Cerebellar cortex (tissue), 1 donor: ENCODE measurements at places on chromosomes 13 and 19.

DNA sequence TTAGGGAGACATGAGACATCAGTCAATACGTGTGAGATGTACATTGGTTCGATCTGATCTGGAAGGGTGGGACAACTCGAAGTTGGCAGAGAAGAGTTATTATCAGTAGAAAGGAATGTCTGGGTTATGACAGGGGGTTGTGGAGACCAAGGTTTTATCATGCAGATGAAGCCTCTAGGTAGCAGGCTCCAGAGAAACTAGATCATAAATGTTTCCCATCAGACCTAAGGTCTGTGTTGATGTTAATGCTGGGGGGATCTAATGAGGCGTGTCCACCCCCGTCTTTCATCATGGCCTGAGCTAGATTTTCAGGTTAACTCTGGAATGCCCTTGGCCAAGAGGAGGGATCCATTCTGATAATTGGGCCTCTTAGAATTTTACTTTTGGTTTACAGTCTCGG, 187.0 kb upstream of the KL start:
- DNase-seq: no peak

- peak; percentile 75 for DNase-seq
Measured at GRCh38 chr19:13051557-13052165, 51.0 kb downstream of the LYL1 start.

DNA sequence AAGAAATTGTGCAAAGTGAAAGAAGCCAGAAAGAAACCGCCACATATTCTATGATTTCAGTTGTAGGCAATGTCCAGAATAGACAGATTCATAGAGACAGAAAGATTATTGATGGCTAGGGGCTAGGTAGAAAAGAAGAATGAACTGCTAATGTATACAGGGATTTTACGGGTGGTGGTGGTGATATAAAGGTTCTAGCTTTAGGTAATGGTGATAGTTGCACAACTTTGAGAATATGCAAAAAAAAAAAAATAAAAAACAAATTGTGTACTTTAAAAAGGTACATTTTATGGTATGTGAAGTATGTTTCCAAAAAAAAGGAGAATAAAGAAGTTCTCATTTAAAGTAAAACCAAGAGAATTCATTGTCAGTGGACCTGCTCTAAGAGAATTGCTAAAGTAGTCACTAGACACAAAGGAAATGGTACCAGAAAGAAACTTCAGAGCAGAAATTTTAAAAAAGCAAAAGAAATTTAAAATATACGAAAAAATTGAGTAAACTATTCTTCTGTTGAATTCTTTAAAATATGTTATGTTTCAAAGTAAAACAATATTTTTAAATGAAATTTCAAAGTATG, 680.1 kb downstream of the UQCRFS1 start:
- DNase-seq: no peak

GRCh38 chr13:112908342-112908741, 60.7 kb upstream of the MCF2L start:
- no peak for DNase-seq

GRCh38 chr19:53878776-53879139, 3.2 kb upstream of the PRKCG start:
- DNase-seq: no peak

DNA sequence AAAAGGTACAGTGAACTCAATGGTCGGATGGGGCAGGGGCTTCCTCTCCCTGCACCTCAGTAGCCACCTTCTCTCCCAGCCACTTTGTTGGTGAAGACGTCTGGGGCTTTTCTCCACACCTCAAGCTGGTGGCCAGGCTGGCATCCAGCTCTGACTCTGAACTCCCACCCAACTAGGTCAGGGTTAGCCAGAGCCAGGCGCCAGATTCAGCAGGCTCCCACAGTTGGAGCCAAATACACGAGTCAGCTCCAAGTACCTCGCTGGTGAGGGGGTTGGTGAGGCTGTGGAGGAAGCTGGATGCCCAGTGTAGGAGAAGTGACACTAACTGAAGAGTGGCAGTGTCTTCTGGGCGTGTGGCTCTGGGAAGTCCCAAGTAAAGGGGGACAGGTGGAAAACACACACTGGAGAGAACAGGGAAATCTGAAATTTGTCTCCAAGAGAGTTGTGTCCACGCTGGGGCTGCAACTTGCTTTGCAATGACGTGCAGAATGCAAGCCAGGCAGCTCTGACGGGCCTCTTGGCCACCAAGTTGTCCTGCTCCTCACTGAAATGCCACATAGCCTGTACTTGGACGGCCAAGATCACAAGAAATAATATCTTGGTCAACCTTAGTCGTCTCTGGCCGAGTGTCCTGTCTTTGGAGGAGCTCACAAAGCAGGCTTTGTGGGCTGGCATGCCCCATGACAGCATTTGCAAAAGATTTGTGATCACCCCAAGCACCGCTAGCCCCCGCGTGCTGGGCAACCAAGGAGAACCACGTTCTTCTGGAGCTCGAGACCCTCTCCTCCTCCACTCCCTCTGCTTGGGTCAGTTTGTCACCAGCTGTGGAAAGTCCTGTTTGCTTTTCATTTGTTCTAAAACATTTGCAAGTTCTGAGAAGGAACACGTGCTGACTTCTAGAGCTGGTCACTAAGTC, 18.1 kb downstream of the SLC7A1 start:
- DNase-seq: peak; percentile 83

DNA sequence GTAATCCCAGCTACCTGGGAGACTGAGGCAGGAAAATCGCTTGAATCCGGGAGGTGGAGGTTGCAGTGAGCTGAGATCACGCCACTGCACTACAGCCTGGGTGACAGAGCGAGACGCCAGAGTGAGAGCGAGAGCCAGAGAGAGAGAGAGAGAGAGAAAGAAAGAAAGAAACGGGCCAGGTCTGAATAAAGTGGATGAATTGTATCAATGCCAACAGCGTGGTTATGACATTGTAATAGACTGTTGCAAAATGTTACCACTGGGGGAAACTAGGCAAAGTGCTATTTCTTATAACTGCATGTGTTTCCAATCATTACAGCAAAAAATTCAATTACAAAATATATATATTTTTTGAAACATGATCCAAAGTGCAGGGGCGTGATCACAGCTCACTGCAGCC, 11.8 kb upstream of the BTBD2 start:
- no peak for DNase-seq

DNA sequence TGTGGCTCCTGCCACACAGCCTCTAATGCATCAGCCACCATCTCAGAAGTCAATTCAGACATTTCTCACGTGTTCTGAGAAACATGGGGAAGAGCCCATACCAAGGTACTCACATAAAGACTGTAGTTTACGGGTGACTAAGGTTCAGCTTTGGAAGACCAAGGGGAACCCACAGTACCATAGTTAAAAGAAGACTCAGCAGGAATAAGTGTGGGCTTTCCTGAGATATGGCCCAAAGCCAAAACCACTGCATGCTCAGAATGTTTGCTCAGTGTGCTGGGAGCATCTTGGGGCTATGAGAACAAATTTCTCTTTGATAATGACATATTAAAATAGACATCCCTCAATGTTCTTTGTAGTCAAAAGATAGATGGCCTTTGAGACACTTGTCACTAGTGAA, 283.8 kb downstream of the DCT start:
- no peak for DNase-seq

DNA sequence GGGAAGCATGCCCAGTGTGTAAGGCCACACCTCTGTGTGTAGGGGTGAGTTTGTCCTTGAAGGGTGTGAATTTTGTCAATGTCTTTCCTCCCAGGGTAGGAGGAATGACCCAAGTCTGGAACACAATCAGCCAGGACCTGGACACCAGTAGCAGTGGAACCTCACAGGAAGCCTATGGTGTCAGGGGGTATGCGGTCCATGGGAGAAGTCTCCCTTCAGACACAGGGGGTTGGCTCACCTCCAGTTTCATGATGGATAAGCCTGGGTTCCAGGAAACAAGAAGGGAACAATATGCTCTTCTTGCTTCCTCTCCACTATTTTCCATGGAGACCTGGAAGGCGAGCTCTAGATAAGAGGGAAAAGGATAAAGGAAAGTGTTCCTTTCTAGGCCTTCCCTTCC, 23.9 kb downstream of the B3GLCT start:
- no peak for DNase-seq
